GM23248 (cell line): ENCODE measurements at places on chromosomes 7 and 10. TPM values are rescaled to one million over a fixed set of nuclear protein-coding genes. Genes with fewer than 3 reads are reported as not detected.

Gene AGR3
- not detected in 2 replicates for total RNA-seq

Gene ARPC1A
- 155 and 209 TPM in 2 replicates for total RNA-seq

DNA sequence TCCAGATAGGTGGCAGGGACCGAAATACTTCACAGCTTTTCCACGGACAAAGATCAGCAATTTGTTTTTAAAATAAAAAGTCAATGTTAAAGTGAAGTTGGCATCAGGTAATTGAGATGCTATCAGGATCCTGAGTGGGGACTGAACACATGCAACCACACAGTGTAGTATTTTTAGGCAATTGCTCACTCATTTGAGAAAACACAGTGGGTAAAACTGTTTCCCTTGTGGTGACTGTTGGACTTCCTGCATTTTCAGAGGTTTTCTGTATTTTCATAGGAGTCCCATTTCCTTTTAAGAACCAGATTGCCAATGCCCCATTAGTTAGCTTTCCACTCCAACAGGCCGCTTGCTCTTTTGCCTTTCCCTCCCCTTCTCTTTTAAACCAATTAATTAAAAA, 159.5 kb upstream of the ZNF32 start:
- no peak overlapping the region for H3K4me3 ChIP-seq
- H3K27ac ChIP-seq = no peak overlapping the region
- DNase-seq = peak; percentile 10

GRCh38 chr7:30983042-30983913, 19.5 kb downstream of the GHRHR start:
- H3K4me3 ChIP-seq = no peak overlapping the region
- DNase-seq = peak; percentile 82
- no peaks in the 10 kb centered on the region for H3K36me3 ChIP-seq
- no peak overlapping the region for H3K27ac ChIP-seq
- no peaks in the 10 kb centered on the region for H3K4me1 ChIP-seq

GRCh38 chr10:29966269-29966668, 93.1 kb downstream of the JCAD start:
- no peaks in the 10 kb centered on the region for H3K36me3 ChIP-seq
- DNase-seq = no peak
- H3K27me3 ChIP-seq = no peaks in the 10 kb centered on the region; the same call in 1 of the 2 replicates
- H3K27ac ChIP-seq = no peak overlapping the region
